ENCODE measurements at places on chromosomes 7 and 10.
A peak's percentile ranks its signal among the peaks of the same experiment; 100 is the strongest.

- DNase-seq = no peak
Measured at GRCh38 chr7:22378199-22378980, 21.4 kb upstream of the RAPGEF5 start.

DNA sequence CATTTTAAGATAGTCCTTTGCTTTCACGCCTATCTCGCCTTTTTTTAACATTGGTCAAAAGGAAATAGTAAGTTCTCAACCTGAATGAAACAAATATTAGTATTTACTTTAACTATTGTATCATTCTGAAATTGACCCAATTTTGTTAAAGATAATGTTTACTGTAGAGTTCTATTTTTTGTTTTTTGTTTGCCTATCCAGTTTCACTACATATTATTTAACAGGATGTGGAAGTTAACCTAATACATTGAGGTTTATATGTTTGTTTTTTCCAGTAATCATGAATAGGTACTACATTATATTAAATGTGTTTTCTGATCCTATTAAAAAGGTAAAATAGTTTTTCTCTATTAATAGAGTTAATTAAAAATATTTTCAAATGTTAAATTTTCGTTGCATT is 26.5 kb downstream of the ACSM6 start:
- no peak for DNase-seq

- no peak for DNase-seq
Measured at GRCh38 chr10:5565205-5565545, 40.4 kb downstream of the CALML3 start.

DNA sequence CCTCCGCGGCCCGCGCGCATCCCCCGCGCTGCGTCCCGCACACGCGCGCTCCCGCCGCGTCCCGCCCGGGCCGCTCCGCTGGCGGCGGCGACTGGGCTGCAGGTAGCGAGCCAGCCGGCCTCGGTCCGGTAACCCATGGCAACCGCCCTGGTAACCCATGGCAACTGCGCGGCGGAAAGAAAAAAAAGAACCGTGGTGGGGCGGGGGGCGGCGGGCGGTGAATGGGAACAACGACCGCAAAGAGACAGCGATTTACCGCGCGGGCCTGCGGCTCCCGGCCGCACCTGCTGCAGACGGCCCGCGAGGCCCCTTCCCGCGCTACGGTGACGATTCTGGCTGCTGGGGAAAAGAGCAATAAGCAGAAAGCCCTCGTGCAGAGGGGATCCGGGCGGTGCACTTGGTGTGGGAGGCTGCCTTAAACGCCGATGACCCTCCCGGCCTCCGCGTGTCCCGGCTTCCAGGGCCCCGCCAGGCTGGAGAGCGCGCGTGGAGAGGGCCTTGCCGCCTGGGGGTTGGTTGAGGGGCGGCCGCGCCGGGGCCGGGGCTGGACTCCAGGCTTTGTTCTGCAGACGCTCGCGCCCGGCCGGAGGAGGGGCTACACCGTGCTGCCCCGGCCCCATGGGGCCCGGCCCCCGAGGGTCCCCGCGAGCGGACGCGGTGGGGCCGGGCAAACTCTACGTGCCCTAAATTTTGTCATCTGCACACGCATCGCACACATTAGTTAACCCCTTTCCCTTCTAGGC is 84.7 kb downstream of the SNX10 start:
- peak; percentile 13 for DNase-seq

- no peak for DNase-seq
Measured at GRCh38 chr7:823649-824048, 8.6 kb upstream of the SUN1 start.

DNA sequence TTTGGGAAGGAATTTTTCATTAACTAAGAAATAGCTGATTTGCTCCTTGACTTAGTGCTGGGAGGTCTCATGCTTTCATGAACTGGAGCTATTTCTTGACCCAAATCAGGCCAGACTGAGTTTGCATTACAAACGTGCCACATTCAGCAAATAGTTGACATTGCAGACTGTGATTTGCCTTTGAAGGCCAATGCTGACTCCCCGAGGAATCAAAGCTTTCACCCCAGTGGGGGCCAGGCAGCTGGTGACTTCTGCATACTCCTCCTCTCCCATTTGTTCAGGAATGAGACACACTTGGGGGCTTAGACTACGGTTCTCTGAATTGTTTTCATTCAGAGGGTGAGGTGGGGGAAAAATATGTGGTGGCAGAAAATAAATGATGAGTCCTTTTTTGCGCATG is 111.0 kb upstream of the JAZF1 start:
- DNase-seq = no peak

DNA sequence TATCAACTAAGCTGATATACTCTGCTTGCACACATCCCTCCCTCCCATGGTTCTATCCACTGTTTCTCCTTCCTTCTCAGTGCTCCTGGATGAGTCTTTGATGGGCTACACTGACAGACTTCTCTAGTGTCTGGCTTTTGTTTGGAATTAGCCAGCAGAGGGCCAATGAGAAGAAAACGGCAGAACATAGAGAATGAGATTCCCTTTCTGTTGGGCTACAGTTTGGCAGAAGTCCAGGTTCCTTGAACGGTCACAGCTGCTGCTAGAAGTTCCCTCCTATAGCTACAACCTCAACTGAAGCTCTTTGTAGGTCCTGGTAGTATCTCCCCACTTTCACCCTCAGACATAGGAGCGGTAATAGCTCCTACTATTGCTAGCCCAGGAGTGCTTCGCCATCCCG is 251.1 kb upstream of the LRRN3 start:
- no peak for DNase-seq

GRCh38 chr10:7477538-7478334 is 66.9 kb upstream of the SFMBT2 start:
- DNase-seq = no peak

- DNase-seq = no peak
Measured at GRCh38 chr10:117619223-117619622, 76.7 kb downstream of the EMX2 start.

- peak; percentile 23 for DNase-seq
Measured at GRCh38 chr10:14782691-14783363, 8.1 kb upstream of the FAM107B start.

DNA sequence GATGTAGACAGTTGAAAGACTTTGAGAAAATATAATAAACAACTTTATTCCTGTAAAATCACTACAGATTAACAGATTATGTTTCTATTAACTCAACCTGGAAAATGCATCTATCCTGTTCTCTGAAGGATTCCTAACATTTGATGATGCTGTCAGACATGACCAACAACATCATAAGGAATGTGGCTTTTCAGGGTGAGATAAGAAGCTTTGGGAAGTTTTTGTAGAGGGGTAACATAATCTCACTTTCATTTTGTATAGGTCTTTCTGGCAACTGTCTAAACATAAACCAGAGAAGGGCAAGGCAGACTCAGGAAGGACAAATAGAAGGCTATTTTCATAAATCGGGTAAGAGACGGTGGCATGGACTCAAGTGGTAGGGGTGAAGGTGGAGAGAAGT is 112.2 kb downstream of the TES start:
- no peak for DNase-seq

DNA sequence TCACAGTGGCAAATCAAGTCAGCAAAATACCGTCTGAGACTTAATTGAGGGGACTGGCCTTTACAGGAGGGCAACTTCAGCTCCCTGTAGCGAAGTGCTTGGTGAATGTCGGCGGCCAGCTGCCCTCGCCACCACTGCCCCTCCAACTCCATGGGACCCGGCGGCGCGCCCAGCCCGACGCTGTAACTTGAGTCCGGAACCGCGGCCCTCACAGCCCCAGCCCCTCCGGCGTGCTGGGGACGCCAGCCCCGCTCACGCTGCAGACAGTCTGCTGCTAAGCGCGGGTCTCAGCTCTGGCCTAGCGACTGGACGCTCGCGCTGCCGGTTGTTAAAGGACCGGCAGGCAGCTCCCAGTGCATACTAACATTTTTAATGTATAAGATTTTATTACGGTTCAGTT is 113.4 kb upstream of the NUPR2 start:
- no peak for DNase-seq

DNA sequence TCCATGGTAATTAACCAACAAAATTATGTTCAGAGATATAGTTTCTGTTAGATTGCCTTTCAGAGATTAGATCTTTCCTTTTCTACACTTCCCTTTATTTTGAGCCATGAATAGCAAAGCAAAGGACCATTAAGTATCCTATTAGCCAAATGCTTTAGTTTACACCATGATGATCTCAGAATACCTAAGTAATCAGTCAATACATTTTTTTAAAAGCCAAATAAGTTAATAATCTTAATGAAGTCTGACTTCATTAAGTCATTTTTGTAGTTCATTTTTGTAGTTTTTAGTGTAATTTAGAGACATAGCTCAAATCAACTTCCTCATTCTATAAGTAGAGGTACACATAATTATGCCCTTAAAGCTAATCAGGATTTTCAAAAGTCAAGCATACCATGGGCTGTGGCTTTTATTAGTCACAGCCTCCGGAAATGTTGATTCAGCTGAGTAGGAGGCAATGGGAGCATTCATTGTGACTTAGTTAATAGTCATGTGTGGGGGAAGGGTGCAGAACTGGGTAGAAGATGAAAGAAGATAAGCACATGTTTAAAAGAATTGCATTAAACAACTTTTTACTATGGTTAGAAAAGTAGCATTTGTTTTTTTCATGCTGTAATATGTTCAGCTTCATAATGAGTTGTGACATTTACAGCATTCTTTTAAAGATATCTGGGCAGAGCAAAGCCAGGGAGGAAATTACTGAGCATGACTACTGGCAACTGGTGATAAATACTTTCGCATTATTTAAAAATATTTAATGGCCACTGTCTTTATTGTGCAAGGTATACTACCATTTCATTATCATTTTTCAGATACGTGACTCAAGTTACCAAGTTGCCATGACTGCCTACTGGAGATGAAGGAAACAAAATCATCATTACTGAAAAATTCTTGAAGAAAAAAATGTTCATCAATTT is 57.3 kb upstream of the CCDC71L start:
- peak; percentile 62 for DNase-seq

DNA sequence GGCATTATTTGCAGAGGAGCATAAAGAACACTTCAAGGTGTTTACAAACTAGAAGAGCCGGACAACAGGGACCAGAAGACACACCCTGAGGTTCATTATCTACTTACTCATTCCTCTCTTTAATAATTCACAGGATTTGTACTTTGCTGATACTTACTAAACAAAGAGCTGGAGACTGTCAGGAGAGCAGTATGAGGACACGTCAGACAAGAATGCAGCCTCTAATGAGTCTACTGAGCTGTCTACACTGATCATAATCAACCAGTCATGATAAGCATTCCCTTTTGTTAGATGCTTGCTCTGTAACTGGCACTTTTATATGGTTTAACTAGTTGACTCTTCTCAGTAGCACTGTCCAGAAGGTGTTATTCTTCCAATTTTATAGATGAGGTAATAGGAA is 243.3 kb upstream of the CDC14C start:
- DNase-seq = no peak

- no peak for DNase-seq
Measured at GRCh38 chr7:35754741-35755140, 46.1 kb upstream of the SEPTIN7 start.

- no peak for DNase-seq
Measured at GRCh38 chr10:2782265-2782664, 285.1 kb upstream of the PFKP start.

- DNase-seq = no peak
Measured at GRCh38 chr7:25750744-25751508, 401.1 kb upstream of the NFE2L3 start.

GRCh38 chr10:22629126-22629525 is 85.3 kb downstream of the PIP4K2A start:
- no peak for DNase-seq

- DNase-seq = no peak
Measured at GRCh38 chr10:19605806-19606205, 210.4 kb upstream of the PLXDC2 start.

DNA sequence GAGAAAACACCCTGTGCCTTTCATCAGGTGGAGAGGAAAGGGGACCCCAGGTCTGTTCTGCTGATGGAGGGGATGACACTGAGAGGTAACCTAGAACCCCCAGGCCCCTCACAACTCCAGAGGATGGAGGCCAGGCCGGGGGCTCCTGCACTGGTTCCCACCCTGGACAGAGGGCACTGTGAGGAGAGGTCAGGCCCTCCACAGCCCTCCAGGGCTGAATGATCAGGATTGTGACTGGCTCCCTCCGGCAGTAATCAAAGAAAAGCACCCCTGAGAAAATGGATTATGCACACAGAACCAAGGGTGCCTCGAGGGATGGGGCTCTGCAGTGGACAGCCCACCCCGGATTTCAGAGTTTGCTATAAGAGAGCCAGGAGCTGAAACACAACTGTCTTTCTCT is 502.8 kb downstream of the TCERG1L start:
- DNase-seq = no peak

- no peak for DNase-seq
Measured at GRCh38 chr7:107994421-107995030, 8.4 kb downstream of the LAMB1 start.

DNA sequence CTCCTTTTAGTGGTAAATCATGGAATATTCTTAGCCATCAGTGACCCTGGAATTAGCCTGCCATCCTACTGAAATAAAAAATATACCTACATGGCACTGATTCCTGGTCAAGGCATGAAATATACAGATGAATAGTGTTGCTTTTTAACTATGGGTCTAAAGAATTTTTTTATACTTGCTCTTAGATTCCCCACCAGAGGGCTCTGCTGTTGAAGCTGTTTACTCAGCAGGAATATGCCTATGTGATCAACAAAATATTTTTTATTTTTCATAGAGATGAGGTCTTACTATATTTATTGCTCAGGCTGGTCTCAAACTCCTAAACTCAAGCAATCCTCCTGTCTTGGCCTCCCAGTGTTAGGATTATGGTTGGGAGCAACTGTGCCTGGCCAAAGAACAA is 13.5 kb downstream of the ZC3HC1 start:
- no peak for DNase-seq

DNA sequence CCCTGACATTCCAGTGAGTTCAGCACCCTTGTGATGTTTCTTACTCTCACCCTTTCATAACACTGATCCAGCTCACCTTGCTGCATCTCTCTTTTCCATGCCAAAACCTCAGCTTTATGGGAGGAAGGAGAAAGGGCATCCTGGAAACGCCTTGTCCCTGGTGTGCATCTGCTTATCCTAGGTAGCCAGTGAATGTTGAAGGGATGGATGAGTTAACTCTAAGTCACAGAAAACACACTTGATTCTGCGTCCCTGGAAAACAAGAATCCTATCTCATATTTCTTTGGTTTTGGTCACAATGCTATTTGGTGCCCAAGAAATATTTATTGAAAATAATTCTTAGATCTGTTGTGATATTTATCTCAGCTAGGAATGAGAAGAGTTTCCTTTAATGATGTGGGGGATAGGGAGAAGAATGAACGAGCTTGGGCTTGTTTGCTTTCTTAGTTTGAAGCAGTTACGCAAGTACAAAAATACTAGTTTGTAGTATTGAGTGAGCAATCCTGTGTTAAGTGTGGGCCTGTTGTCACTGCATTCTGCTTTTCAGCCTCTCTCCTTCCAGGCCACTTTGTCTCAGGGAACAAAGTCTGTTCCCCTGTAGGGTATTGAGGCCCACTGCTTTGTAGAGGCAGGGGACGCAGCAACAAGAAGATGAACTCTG is 126.5 kb downstream of the ARID5B start:
- DNase-seq = no peak

DNA sequence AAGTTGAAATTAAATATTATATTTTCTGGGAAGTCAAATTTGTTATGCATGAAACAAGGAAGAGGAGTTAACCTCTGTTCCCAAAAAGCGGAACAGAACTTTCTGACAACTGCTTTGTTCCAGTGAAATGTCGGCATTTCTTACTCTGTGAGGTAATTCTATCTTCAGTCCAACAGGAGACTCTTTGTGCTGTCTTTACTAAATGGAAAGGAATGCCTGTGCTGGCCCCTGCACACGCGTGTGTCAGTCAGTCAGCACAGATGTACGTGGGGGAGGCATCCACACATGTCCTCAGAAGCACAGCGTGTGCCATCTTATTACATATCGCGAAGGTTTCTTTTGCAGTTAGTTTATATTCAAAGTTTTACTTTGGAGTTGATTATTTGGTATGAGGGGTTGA is 37.5 kb downstream of the NET1 start:
- DNase-seq = no peak

GRCh38 chr7:78649976-78650375 is 803.5 kb downstream of the MAGI2 start:
- no peak for DNase-seq
